Activated CD8-positive, alpha-beta T cell treated with anti-CD3 and anti-CD28 coated beads for 36 hours (primary cell): ENCODE measurements at places on chromosomes 2 and 18.

DNA sequence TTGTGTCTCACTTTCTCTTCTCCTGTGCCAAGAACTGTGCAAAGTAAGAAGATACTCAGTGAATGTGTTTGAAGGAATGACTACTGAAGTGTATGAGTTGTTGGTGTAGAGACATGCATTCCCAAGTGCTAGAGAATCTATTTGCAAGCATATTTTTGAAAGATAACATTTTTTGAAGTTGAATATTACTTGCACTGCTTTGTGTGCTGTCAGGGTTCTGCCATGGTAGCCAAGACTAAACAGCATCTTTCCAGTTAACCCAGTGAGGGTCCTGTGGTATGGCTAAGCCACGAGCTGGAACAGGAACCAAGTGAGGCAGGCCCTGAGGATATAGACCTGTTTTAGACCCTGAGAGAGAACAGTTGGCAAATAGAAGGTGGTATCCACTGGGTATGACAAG lies 35.2 kb upstream of the EFEMP1 start:
- no peak for DNase-seq

- DNase-seq: peak; percentile 70
These were observed 41.3 kb downstream of the VPS54 start for GRCh38 chr2:63977904-63978303.

DNA sequence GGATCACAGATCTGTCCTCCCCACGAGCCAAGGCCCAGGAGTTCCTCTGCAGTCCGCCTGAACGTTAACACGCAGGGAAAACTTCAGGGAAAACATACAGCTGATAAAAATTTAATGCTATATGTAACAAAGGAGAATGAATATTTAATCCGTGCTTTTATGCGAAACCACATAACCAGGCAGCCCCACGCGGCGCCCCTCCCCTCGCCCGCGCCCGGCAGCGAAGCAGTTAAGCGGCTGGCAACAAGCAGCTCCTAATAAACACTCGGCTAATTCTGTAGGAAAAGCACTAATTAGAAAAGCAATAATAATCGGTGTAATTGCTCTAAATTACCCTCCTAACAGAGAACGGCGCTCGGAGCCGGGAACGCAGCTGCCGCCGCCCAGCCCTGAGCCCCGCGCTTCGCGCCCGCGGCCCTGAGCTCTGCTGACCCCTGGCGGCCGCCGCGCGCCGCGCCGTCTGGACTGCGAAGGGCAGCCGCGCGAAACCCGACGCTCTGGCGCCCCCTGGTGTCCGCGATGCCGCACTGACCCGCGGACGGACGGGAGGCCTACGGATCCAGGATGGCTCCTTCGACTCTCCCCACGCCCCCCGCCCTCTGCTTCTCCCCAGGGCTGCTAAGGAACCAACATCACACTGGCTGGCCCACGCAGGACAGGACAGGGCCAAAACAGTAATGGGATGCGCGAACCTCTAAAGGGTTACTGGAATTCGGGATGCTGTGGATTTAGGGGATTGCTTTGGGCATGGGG lies 181.4 kb downstream of the SMAD2 start:
- DNase-seq: peak; percentile 81

- no peak for DNase-seq
These were observed 38.2 kb downstream of the GPD2 start for GRCh38 chr2:156474401-156474800.

DNA sequence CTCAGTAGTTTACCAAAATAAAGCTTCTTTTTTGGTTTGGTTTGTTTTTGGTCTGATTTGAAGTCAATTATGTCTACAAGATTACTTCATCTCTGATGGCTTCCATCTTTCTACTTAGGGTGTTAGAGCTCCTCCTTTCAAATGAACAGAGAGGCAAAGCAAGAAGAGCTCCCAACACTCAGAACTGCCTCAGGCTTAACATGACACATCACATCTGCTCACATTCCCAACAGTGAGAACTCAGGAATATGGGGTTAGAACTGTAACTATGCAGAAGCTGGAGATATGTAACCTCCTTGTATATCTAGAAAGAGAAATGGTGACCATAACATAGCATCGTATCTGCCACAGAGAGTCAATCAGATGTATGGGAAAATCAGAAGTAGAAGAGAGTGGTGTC lies 11.4 kb upstream of the LRATD1 start:
- no peak for DNase-seq

DNA sequence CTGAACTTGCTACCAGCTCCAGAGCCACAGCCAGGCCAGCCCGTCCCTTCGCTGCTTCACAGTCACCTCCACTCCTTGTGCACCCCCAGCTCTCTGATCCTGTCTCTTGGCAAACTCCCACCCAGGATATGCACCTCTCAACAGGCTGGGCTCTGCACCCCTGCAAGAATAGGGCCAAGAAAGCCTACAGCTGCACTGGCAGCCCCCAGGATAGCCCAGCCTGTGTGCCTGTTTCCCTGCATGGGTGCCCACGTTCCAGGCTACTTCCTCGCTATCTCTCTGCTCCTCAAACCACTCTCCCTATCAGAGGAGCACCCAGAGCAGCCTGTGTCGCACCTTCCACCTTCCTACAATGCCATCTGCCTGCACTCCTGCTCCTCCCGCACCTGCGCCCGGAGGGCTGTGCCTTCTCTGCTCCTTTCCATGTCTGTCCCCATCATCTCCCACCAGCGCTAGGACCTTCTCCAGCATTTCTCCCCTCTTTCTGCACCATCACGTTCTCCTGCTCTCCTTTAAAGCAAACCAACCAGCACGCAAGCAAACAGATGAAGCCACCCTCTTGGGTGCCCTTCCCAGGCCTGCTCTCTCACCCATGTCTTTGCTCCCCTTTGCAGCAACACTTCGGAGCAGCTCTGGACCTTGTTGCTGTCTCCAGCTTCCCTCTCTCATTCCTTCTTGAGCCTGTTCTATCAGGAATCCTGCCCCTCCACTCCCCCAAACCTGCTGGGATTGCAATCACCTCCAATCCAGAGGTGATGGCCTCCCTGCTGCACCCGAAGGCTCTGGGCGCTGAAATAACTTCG lies 313.2 kb upstream of the HS6ST1 start:
- DNase-seq: no peak

GRCh38 chr2:237759176-237759575 lies 39.4 kb upstream of the RBM44 start:
- DNase-seq: no peak

DNA sequence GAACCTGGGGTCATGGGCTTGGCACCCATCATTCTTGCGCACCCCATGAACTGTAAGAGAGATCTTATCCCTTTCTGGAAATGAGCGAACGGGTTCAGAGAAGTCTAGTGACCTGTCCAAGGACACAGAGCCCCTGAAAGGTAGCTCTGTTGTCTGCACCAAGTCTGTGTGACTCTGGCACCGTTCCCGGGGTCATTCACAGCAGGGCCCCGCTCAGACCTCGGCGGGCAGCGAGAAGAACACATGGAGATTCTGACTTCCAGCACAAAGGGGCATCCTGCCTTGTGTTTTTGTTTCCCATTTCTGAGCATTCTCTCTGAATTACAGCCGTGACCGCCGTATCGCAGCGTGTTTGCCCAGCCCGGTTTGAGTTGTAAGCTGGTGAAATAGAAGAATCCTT lies 231.7 kb downstream of the KLHL29 start:
- no peak for DNase-seq

DNA sequence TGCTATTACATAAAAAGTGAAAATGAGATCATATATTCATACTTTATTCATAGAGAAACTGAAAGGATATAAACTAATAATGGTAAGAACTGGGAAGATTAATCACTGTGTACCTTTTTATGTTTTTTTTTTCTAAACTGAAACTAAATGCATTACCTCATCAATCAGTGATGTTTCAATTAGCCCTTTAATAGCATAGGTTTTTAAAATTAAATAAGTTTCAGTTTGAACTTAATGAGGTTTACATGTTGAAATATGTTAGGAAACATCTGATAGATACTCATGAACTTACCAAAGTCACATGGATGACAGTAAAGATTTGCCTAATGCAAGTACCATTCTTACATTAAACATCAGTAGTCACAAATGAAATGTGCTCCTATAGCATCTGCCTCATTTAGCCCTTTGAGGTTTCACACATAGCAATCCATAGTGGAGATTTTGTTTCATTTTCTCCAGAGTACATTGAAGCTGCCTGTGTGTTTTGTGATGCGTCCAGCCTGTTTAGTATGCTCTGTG lies 8.9 kb downstream of the MAPRE2 start:
- DNase-seq: no peak

DNA sequence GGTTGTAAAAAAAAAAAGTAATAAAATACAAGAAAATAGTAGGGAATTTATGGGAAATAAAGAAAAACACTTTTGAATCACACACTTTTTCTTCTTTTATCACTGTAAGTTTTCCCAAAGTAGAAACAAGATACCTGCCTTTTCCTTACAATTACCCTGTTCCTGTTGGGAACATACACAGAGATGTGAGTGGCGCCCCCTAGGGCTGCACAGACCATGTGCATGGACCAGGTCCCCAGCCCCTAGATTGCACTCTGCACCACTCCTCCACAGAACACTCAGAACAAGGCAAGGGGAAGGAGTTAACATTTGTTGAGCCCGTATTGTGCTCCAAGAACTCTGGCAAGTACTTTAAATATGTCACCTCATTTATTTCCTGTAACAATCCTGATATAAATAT lies 118.7 kb upstream of the NRP2 start:
- DNase-seq: peak; percentile 57

- no peak for DNase-seq
These were observed 126.8 kb upstream of the HS6ST1 start for GRCh38 chr2:128445523-128445900.

GRCh38 chr18:49178736-49179135 lies 228.0 kb upstream of the SMAD7 start:
- DNase-seq: peak; percentile 35

DNA sequence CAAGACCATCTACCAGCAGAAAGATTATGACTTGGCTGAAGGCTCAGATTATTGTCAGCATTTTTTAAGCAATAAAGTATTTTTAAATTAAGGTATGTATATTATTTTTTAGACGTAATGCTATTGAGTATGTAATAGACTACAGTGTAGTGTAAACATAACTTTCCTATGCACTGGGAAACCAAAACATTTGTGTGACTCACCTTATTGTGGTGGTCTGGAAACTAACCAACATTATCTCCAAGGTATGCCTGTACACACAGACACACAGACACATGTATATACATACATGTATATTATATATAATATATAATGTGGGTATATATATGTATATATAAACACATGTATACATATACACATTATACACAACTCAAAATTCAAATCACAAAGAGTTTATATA lies 9.1 kb upstream of the TMEFF2 start:
- no peak for DNase-seq

GRCh38 chr18:9987345-9987744 lies 73.5 kb downstream of the VAPA start:
- DNase-seq: no peak

DNA sequence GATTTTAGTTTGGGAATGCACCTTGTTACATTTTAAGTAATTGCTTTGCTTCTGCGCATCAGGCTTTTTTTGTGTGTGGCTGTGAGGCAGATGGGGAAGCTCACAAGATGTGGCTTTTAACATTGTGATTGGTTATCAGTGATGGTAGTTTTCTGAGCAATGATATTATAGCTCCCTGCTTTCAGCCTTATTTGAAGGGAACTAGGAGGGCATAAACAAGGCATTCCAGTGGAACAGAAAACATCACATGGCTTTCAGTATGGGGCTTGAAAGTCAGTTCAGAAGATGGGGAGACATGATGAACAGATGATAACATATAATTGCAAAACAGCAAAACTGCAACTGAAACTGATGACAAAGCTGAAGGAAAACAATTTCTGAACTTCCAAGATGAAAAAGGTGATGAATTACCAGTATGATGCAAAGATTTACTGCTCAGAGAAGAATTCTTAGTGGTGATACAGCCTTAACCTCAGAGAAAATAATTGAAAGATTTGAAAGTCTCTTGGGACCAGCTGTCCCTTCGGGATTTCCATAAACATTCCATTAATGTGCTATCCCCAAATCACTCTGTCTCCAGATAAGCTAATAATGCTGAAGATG lies 439.7 kb downstream of the RND3 start:
- no peak for DNase-seq

- no peak for DNase-seq
These were observed 135.3 kb downstream of the MAIP1 start for GRCh38 chr2:200090683-200091082.

- DNase-seq: no peak
These were observed 1.3 kb downstream of the LIPG start for GRCh38 chr18:49563130-49563540.

DNA sequence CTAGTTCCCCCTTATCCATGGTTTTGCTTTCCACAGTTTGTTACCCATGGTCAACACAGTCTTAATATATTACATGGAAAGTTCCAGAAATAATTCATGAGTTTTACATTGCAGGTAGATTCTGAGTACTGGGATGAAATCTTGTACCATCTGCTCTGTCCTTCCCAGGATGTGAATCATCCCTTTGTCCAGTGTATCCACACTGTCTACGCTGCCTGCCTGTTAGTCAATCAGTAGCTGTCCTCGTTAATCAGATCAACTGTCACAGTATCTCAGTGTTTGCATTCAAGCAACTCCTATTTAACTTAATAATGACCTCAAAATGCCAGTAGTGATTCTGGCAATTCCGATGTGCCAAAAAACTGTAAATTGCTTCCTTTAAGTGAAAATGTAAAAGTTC lies 76.3 kb downstream of the DYNC1I2 start:
- no peak for DNase-seq

GRCh38 chr18:2716394-2717326 lies 61.1 kb downstream of the SMCHD1 start:
- DNase-seq: no peak

- DNase-seq: no peak
These were observed 278.3 kb downstream of the EIPR1 start for GRCh38 chr2:3099145-3099859.

DNA sequence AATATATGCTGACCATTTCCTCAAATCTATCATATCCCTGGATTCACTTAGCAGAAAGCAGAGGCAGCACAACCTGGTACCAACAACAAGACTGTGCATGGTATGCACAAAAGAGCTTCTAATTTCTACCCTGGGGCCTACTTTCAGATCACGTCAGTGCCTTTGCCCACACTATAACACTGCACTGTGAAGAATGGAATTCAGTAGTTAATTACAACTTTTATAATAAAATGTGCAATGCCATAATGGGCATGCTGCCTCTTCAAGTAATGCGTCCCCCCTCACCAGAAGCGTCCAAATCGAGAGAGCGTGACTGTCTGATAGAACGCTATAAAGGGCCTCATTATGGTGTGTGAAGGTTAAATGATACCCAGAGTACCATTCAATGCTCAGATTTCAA lies 328.1 kb upstream of the PKDCC start:
- DNase-seq: no peak

DNA sequence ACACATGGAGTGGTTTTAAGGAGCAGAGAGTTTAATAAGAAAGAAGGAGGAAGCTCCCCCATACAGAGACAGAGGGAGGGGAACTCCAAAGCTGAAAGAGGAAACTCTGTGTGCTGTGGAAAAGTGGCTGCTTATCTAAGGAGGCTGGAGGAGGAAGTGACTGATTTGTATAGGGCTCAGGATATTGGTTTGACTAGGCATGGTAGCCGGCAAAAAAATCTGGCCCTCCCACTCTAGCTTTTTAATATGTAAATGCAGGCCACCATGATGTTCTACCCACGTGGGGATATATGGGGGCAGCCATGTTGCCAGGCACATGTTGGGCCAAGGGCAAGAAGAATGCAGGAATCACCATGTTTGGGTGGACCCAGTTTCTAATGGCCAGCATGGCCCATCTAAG lies 64.3 kb downstream of the HNMT start:
- DNase-seq: peak; percentile 2

GRCh38 chr2:214203744-214204289 lies 207.0 kb upstream of the VWC2L start:
- DNase-seq: no peak
